ENCODE measurements at places on chromosomes 4 and X.
A peak's percentile ranks its signal among the peaks of the same experiment; 100 is the strongest.

DNA sequence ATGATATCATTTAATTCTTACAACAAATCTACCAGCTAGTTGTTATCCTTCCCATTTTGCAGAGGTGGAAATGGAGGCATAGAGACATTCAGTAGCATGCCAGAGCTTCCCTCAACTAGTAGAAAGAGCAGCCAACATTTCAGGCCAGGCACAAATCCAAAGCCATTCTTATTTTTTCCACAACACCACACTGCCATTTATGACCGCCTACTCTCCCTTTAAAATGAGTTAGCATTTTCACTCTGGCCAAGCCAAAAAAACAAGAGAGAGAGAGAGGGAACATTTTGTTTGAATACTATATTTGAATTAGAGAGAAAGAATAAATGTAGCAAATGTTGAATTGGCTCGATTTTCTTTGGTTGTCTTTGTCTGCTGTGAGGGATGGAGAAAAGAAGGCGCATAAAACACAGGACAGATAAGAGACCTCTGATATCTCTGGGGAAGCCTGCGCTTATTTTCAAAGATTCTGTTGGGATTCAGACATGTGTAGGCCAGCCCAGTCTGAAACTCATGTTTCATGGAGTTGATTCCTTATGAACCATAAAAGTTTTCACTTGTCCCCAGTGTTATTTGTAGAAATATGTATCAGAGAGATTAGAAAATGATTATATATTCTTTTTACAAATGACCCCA lies 265.7 kb downstream of the RAB28 start:
- DNase-seq = peak; percentile 61

DNA sequence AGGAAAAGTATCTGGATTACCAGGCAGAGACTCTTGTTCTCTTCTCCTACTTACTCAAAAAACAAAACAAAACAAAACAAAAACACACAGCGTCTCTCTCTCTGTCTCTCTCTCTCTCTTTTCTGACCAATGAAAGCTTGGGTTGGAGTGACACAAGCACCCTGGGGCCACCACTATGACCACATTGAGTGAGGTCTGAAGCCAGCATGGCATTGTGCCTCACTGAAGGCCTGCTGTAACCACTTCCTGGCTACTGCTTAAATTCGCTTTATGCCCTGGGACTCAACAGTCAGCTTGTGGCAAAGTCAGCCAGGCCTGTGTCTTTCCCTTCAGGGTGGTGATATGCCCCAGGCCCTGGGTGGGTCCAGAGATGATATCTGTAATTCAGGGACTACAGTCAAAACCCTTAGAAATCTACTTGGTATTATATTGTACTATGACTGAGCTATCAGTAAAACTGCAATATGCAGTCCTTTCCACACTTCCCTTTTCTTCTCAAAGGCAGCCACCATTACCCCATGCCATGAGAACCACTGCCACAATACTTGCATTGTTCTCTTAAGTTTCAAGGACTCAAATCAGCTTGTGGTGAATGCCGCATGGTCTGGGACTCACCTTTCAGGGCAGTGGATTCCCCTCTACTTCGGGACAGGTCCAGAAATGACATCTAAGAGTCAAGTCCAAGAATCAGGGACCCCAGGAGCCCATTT lies 606.8 kb upstream of the KLHL4 start:
- DNase-seq = no peak

GRCh38 chr4:156547439-156547838 lies 424.2 kb downstream of the PDGFC start:
- peak; percentile 98 for DNase-seq

GRCh38 chr4:153075836-153076518 lies 128.3 kb upstream of the TRIM2 start:
- no peak for DNase-seq

DNA sequence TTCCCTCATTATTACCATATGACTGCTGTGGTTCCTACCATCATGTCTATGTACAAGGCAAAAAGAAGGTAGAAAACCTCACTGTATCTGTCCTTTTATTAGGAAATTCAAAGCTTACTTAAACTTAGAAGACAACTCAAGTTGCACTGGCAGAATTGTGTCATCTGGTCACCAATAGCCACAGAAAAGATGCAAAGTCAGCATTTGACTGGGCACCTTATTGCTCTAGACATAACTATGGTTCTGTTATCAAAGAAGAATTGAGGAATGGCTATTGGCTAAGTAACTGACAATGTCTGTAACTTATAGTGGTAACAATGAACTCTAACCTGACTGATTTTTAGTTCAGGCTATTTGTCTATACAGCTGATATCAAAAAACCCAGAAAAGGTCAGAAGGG lies 45.3 kb downstream of the MAP9 start:
- no peak for DNase-seq

DNA sequence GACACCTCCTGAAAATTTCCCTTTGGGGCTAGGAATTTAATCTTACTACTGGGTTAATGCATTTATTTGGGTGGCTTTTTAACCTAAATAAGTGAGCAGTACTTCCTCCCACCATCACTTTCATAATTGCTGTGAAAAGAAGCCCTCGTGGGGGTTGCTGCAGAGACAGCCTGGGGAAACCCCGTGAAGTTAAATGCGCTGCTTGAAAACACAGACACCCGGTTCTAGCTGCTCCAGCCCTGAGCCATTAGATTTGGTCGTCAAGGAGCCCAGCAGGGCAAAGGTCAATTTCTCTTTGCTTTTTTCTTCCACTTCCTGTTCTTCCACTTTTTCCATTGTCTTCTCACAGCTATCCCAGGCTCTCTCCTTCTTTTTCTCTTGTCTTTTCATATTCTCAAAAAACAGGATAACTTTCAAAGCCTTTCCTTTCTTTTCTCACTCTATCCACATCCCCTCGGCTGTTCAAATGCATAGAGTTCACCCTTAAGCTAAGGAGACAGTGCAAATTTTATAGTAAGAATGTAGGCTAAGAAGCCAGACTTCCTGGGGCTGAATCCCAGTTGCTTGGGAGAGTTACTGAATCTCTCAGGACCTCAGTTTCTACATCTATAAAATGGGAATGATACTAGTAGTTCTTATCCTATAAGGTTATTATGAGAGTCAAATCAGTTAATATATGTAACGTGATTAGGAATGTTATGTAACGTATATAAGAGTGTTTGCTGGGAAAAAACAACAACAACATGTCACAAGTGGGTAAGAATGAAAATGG lies 91.5 kb upstream of the ZNF827 start:
- DNase-seq = no peak

- no peak for DNase-seq
Measured at GRCh38 chr4:186832906-186833305, 109.2 kb upstream of the FAT1 start.

DNA sequence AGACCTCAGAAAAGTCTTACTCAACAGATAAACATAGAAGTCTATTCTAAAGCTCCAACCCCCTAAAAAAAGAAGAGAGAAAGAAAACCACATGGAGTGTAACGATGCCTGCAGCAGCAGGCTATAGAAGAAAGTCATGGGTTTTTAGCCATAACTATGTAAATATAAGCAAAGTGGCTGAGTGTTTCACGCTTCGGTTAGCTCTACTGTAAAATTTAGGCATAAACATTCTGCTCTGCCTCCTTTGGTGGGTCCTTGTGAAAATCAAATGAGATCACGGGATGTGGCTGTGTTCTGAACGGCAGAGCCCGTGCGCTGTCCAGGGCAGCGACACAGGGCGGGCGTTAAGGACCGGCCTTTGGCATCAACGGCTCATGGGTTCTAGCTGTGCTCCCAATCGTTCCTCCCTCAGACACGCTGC lies 78.4 kb downstream of the IRF2 start:
- DNase-seq = no peak

DNA sequence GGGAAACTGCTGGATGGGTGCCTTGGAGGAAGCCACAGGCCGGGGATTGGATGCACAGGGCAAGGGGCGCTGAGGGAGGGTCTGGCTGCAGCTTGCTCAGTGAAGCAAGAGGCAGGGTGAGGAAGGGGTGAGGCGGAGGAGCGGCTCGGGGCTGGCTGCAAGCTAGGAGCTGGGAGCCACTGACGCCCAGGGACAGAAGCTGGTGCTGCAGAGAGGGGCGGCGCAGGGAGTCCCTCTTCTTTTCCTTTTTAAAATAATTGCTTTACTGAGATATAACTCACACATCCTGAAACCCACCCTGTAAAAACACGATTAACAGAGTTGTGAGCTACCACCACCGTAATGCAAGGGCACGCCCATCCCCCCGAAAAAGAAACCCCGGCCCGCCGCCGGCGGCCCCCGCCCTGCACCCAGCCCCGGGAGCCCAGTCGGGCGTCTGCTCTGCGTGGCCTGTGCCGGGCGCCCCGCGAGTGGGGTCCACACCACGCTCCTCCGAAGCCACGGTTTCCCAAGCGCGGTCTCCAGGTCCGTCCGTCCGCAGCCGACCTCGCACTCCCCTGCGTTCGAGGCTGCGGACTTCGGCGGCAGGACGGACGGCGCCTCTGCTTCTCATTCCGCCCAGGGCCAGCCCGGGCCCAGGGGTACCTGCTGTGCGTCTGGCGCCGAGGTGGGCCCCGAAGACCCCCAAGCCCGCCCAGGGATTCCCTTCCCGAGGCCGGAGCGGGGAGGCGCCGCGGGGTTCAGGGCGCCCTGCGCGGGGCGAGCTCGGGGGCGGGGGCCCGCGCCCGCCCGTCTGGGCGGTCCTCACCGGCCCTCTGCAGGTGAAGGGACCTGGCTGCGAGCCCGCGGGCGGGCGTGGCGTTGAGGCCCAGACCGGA lies 866 bp upstream of the UVSSA start:
- peak; percentile 54 for DNase-seq

- DNase-seq = no peak
Measured at GRCh38 chr4:110610940-110611831, 11.7 kb downstream of the PITX2 start.

DNA sequence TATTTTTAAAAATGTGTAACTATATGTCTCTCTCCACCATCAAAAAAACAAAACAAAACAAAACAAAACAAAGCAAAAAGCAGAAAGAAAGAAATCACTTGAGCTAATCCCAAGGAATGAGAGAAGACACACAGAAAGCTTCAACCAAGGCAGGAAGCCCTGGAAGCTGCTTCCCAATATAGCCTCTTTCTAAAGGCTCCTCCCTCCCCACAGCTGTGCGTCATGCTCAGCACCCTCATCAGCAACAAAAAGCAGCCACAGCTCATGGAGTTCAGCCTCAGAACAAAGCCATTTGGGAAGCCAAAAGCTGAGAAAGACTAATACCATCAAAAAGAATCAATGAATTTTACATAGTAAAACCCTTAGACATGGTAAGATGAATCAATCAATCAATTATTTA lies 501.6 kb upstream of the SMIM31 start:
- DNase-seq = peak; percentile 9

DNA sequence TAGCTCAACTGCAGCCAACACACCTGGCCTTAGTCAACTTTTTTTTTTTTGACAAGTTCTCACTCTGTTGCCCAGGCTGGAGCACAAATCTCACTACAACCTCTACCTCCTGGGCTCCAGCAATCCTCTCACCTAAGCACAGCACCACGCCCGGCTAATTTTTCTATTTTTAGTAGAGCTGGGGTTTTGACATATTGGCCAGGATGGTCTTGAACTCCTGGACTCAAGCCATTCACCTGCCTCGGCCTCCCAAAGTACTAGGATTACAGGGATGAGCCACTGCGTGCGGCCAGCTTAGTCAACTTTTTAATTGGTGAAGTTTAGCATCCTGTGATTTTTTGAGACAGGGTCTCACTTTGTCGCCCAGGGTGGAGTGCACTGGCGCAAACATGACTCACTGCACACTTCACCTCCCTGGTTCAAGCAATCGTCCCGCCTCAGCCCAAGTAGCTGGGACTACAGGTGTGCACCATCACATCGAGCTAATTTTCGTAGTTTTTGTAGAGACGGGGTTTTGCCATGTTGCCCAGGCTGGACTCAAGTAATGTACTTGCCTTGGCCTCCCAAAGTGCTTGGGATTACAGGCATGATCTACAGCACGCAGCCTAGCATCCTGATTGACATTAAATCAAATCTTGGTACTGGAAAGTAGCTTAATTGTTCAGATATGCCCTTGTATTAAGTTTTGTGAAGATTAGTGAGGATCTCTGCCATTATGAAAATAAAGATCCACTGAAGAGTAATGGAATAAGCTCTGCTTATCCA lies 8.3 kb downstream of the HNRNPDL start:
- no peak for DNase-seq

DNA sequence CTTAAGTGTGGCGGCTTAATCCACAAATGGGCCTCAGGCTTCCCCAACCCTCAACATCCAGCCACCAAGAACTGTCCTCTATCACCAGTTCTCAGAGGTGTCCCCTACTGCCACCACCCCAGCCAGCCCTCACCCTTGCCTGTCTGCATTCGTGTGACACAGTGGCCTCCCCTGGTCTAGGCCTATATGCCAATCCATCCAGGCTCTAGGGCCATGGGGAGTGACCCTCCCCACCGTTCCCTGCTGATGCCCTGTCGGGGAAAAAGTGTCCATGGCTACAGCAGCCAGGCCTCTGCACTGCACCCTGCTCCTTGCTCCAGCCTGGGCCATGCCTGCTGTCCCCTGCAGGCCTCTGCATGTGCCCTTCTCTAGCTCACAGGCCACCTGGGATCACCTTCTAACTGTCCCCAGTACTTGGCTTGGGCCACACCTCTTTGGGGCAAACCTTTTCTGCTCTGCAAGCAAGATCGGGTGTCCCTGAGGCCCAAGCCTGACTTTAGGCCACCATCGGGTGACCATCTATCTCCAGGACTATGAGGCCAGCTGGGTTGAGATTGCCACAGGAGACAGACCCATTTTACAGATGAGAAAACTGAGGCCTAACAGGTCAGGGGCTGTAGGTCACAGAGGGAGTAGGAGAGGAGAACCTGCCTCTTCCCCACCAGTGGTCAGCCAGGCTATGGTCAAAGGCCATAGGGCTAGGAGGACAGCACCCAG lies 75.8 kb downstream of the JAKMIP1 start:
- DNase-seq = no peak

DNA sequence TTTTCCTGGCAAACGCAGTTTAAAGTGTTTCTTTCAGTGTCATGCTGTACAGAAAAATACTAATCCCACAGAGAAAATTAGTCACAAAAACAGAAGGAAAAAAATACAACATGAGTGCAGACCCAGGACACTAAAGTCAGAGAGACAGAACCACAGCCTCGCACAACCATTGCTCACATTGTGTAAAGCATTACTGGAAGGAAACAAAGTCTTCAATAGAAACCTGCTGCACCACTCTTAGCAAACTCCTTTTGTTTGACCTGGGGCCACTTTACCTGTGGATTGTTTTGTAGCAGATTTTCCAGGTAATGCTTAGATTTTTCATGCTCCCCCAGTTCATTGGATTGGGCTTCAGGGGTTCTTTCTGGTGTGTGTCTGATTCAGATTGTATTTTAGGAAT lies 131.8 kb upstream of the TMLHE start:
- no peak for DNase-seq

DNA sequence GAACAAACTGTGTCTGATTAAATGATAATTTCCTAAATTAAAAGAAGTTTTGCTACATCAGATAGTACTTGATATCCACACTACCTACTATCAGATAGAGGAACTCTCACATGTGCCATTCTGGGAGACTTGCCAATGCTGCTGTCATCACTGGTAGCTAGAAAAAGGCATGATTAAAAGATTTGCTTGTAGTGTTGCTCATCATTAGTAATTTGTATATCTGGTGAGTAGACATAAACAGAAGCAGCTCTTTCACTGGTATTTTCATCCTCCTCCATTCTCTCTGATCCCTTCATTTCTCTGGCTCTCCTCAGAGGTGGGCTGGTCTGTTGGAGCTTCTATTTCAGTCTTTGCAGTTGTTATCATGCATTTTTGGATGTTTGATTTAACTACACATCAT lies 56.0 kb downstream of the SPRY1 start:
- peak; percentile 87 for DNase-seq

Measured in fibroblast of lung (primary cell).